Stimulated activated naive CD4-positive, alpha-beta T cell treated with Interleukin-2 at 50 U/mL for 16 hours (primary cell): ENCODE measurements at places on chromosomes 13 and 19.

GRCh38 chr13:98878486-98879126, 99.3 kb downstream of the DOCK9 start:
- DNase-seq, result no peak

- DNase-seq, result no peak
Measured at GRCh38 chr13:61546911-61547310, 131.3 kb upstream of the PCDH20 start.

- DNase-seq, result no peak
Measured at GRCh38 chr19:28596561-28597071, 616.3 kb downstream of the UQCRFS1 start.

GRCh38 chr13:95049772-95050171, 251.5 kb downstream of the ABCC4 start:
- DNase-seq, result no peak

DNA sequence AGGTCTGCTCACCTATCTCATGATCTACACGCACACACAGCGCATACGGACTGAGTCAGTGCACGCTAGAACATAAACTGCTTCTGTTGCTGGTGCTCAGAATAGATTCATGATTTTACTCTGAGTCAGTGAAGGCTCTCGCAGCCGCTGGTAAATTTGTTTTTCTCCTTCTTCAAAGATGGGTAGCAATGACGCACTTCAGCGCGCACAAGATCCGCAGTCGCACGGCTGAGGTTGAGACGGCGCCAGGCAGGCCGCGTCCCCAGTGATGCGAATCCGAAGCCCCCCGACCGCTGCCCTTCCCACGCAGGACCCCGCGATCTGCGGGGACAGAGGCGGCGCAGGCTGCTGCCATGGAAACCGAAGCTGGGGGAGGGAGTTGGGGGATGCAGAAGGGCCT, 103.7 kb upstream of the USP29 start:
- DNase-seq, result no peak

GRCh38 chr13:44406617-44407016, 33.0 kb downstream of the SERP2 start:
- no peak for DNase-seq

DNA sequence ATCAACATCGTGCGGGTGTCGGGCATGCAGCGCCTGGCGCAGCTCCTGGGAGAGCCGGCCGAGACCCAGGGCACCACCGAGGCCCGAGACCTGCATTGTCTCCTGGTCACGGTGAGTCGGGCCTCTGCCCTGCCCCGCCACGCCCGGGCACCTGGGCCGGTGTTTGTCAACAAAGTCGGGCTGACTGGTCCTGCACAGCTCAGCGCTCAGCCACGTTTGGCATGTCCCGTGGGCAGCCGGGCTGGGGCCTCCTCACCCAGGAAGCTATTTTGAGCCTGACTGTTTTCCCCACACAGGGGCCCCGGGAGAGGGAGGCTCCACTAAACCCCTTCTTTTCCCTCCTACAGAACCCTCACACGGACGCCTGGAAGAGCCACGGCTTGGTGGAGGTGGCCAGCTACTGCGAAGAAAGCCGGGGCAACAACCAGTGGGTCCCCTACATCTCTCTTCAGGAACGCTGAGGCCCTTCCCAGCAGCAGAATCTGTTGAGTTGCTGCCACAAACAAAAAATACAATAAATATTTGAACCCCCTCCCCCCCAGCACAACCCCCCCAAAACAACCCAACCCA, 1.3 kb downstream of the GADD45B start:
- DNase-seq, result no peak

DNA sequence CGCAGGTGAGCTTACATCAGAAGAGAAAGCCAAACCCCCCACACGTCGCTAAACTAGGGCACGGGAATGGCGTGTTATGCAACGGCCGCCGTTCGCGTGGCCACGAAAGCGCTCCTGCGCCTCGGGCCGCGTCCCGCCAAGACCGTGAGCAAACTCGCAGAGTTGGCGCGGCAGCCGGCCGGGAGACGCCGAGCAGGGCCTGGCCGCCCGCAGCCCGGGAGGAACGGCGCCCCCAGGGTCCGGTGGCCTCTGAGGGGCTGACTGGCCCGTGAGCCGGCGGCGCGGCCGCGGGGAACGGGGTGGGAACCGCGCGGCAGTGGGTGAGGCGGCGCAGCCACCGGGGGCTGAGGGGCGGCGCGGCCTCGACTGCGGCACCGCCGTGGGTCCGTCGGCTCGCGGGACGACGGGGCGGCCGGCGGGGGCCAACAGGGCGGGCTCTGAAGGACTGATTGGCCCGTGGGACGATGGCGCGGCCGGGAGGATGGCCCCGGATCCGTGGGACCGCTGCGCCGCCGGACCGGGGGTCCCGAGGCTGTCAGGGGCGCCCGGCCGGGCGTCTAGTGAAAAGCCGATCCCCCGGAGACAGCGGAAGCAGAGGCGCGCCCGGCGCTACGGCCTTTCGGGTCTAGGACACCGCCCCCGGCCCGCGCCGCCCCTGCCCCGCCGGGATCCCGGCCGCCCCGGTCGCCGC, 903 bp downstream of the LATS2 start:
- DNase-seq, result no peak

DNA sequence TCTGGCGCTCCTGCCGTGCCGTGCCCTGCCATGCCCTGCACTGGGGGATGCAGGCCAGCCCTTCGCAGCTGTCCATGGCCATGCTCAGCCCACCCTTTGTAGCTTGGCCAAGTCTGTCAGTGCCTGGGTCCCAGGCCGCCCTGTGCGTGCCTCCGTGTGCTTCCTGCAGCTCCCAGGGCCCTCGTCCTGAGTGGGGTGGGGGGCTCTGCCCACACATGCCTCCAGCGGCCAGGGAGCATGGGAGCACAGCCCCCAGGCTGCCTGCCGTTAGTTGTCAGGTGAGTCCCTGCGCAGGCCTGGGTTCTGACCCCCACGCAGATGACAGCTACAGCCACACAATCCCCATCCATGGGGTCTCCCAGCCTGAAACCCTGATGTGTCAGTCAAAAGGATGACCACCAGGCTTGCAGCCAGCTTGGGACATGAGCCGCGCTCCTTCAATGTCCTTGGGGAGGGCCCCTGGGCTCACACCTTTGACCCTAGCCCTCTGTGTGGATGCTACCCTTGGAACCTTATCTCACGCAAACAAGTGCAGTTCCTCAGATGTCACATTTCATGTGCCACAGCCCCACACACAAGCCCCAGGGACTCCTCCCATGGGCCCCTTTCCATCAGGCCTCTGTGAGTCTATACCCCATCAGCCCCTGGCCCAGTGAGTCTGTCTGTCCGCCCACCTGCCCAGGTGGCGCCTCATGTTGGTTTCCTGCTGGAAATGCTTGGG, 24.5 kb downstream of the TMED1 start:
- no peak for DNase-seq

DNA sequence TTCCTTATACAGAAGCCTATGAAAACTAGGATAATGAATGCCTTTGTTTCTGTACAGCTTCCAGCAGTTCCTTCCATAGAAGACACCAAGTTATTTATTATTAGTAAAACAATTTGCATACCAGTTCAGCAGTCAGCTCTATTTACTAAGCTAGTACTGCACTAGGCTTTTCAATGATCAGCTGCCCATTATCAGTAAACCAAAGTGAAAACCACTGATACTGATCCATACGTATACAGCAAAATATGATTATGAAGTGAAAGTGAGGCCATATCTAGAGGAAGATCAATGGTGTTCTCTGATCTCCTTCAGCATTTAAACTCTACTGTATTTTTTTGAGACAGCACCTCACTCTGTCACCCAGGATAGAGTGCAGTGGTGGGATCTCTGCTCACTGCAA, 3.2 kb downstream of the TPT1 start:
- no peak for DNase-seq

DNA sequence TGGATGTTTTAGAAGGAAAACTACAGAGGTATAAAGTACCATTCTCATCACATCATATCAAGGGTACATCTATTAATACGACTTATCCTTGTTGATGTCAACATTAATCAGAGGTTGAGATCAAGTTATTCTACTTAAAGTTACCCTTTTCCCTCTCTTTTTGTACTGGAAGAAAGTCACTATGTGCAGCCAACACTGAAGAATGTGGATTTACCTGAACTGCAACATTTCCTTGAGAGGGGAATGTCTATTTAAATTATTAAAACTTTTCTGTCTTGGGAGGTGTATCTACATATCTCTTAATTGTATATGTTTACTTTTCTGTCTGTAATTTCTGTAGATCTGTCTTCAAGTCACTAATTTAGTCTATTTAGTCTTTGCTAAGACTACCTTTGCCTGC, 2.5 kb upstream of the FBXL3 start:
- DNase-seq, result no peak

DNA sequence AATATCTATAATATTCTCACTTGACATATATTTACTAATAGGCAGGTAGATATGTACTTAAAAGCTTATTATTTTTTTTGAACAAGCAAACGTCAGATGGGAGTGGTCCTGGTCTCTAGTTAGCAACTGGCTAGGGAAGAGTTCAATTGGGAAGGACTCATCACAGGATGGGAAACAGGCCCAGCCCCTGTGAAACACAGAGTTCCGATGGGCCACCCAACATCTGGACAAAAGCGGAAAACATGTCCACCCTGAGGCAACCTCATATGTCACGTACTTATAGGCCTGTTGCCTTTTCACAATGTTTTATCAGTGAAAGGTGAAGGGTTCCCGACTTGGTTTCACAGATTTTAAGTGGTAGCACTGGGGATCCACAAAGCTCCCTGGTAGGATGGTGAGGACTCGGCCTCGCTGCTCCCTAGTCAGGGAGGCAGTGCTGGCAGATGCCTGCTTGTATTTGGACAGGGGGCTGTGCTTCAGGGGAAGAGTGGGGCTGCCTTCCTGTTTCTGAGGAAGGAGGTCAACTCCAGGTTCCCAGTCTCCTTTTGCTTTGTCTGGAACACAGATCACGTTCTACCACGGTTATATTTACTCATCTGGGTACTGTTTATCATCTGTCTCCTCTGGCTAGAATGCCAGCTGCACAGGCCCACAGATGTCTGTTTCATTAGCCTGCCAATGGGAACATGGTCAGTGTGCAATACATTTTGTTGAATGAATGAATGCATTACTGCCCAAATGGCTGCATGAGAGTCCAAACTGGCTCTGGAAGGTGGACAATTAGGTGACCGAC, 49.4 kb upstream of the SLC15A1 start:
- no peak for DNase-seq

- DNase-seq, result no peak
Measured at GRCh38 chr13:27166313-27166712, 5.3 kb downstream of the USP12 start.

- DNase-seq, result no peak
Measured at GRCh38 chr13:78341032-78341431, 262.3 kb downstream of the POU4F1 start.

- DNase-seq, result no peak
Measured at GRCh38 chr13:62088165-62088564, 672.5 kb upstream of the PCDH20 start.

DNA sequence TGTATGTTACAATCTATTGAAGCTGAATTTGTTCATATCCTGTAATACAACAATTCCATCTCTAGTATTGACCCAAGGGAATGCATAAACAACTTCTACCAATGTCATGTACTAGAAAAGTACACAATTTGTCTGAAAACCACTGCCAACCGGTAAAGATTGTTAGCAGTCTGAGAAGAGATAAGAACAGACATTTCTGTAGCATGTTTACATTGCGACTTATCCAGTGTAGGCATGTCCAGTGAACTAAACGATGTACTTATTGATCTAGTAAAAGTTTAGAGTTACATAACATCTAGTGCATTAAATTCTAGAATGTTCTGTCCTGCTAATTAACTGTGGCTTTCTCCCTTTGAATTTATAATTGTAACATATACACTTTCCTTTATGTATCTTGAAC, 425.9 kb downstream of the SLITRK6 start:
- no peak for DNase-seq

GRCh38 chr13:98798849-98799645, 46.6 kb upstream of the SLC15A1 start:
- no peak for DNase-seq

GRCh38 chr19:51101171-51101865, 6.9 kb downstream of the CTU1 start:
- no peak for DNase-seq

DNA sequence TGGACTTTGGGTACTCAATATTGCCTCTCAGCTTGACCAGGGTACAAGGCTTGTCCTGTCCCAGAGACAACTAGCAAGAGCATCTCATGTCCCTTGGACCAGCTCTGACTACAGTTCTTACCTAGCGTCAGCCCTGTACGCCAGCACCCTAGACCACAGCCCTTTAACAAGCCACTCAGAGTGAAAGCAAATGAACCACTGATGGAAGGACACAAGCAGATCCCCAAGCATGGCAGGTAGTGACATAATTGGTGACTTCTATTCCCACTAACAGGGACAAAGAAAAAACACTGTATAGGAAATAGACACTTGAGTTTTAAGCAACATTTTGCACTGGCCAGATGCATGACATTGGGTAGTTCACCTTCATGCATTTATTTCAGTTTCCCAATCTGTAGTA, 8.8 kb upstream of the LRCH1 start:
- no peak for DNase-seq

DNA sequence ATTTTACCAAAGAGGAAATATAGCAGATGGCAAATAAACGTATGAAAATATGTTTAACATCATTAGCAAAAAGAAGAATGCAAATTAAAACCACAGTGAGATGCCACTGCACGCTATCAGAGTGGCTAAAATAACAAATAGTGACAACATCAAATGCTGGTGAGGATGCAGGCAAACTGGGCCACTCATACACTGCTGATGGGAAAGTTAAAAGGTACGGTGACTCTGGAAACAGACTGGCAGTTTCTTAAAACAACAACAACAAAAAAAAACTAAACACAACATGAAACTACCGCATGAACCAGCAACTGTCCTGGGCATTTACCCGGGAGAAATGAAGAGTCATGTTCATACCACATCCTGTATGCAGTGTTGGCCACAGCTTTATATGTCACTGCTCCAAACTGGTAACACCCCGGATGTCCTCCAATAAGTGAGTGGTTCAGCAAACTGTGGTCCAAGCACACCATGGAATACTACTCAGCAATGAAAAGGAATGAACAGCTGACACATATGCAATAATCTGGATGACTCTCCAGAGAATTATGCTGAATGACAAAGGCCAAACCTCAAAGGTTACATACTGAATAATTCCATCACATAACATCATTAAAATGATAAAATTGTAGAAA, 22.3 kb downstream of the EPS15L1 start:
- no peak for DNase-seq

- DNase-seq, result no peak
Measured at GRCh38 chr13:76937281-76937820, 11.0 kb upstream of the ACOD1 start.
